NCI-H774 (cell line): ENCODE measurements at places on chromosomes 11 and 22.

- DNase-seq, result no peak
Measured at GRCh38 chr11:12769834-12770345, 95.7 kb downstream of the TEAD1 start.

GRCh38 chr11:134474070-134474860, 62.2 kb upstream of the B3GAT1 start:
- no peak for DNase-seq

- DNase-seq, result no peak
Measured at GRCh38 chr11:128481135-128481534, 106.2 kb downstream of the ETS1 start.

DNA sequence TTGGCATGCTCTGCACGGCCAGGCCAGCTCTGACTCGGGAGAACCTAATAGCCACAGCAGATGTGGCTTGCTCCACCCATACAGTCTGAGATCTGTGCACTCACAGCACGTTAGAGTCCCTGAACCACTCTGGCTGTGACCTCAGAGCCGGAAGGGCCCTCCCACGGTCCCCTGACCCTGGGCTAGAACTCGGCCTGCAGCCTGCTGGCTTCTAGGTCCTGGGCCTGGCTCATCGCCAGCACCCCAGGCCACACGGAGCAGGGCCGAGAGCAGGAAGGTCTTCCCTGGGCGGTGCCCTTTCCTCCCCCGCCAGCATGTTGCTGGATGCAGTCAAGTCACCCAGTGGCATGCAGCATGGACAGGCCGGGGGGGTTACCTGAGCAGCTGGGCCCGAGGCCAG, 35.3 kb upstream of the TTLL12 start:
- no peak for DNase-seq

DNA sequence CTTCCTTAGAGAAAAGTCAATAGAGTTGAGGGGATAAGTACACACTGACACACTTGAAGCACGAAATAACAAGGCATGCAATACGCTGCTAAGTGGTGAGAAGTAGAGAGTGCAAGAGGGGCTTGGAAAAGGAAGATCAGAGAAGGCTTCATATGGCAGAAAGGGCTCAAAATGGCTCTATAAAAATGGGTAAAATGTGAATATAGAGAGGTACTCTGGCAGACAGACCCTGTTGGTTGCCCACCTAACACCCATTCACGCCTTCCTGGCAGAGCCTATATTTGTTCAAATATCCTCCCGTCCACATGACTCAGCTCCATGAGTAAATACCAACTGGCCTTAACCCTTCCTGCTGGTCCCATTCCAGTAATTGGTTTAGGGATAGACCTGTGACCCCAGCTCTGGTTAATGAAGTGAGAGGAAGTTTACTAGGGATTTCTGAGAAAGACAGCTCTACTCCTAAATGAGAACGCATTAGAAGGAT, 38.9 kb upstream of the CCDC34 start:
- DNase-seq, result no peak

DNA sequence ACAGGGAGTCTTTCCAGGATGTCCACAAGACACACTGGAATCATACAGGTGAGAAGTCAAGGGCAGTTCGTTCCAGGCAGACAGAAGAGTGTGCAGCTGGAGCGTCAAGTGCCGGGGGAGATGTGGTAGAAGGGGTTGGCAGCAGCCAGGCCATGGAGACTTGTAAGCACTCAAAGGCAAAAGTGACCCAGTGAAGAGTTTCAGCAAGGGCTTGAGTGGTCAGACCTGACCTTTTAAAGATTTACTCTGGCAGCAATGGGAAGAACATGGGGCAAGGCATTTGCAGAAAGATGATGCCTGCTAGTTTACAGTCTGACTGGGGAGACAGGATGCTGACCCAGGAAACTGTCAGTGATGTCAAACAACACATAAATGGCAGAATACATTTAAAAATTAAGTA, 29.0 kb downstream of the P4HA3 start:
- no peak for DNase-seq

DNA sequence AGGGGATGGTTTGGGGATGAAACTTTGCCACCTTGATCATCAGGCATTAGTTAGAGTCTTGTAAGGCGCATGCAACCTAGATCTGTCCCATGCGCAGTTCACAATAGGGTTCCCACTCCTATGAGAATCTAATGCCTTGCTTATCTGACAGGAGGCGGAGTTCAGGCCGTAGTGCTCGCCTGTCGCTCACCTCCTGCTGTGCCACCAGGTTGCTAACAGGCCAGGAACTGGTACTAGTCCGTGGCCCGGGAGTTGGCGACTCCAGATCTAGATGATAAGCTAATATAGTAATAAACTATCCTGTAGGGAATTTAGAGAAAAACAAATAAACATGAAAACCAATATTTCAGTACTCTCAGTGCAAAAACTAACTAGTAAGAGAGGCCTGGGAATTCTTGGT, 155.4 kb upstream of the ANO5 start:
- no peak for DNase-seq

GRCh38 chr11:64088162-64089026, 52.7 kb downstream of the FLRT1 start:
- DNase-seq, result no peak

DNA sequence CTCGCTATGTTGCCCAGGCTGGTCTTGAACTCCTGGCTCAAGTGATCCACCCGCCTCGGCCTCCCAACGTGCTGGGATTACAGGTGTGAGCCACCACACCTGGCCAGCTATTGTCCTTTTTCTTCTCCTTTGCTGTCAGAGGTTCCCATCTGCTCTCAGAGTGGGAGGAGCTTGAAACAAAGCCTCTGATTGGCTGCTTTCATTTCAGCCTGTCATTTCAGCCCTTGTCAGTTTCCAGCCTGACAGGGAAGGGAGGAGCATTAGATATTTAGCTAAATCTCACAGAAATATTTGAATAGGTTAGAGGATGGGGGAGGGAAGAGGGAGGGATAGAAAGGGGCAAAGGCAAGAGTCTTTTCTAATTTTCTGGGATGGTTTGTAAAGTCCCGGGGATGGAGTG, 8.7 kb downstream of the SLC22A6 start:
- no peak for DNase-seq

DNA sequence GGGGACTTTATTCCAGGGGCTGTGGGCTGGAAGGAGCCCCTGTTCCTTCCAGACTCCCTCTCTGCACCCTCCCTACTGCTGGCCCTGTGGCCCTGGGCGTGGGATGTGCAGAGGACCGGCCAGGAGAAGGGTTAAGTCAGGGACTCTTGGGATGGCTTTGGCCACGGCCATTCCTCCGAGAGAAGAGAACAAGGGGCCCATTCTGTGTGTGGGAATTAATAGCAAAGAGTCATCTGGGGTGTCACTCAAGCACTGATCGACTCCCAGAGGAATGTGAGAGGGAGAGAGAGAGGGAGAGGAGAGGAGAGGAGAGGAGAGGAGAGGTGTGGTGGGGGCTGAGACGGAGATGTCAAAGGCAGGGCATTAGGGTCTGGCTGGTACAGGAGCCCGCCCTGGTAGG, 14.2 kb upstream of the SOX10 start:
- DNase-seq, result no peak

- no peak for DNase-seq
Measured at GRCh38 chr11:44643217-44643616, 77.8 kb downstream of the CD82 start.

DNA sequence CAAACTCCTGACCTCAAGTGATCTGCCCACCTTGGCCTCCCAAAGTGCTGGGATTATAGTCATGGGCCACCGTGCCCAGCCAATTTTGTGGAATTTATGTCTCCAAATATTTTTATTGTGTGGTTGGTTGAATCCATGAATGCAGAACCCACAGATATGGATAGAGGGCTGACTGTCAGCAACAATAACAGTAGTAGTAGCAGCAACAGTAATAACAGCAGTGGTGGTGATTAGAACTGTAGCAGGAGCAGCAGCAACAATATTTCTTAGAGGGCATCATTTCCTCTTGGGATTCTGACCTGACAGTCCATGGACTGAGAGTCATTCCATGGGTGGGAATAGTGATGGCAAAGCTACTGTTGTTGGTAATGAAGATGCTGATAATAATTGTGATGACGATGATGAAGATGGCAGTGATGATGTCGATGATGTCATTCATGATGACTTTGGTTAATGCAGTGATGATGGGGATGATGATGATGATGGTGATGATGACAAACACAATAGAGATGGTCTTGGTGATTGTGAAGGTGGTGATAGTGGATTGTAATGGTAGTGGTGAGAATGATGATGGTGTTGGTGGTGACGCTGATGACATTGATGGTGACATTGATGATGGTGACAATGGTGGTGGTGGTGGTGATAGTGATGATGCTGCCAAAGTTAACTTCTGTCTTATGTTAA, 13.9 kb upstream of the CD82 start:
- no peak for DNase-seq

- DNase-seq, result no peak
Measured at GRCh38 chr22:21951931-21952465, 650 bp downstream of the PPM1F start.

- DNase-seq, result no peak
Measured at GRCh38 chr11:20113149-20113438, 47.2 kb downstream of the DBX1 start.

DNA sequence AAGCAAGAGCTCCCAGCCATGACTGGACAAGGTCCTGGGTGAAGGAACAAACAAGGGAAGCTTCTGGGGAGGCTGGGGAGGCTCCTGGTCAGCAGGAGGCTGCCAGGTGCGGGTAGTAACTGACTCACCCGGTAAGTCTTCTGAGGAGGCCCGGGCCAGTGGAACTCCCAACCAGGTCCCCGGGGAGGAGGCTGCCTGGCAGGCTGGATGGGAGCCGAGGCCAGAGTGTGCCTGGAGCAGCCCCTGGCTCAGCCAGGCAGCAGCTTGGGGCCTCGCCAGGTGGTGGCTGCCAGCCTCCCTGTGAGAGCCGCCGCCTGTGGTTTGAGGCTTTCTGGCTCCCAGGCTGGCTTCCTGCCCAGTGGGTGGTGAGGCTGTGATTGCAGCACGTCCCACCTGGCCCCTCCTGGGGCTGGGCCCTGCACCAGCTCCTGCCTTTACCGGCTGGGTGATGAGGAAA, 46.2 kb downstream of the IGF2 start:
- no peak for DNase-seq

DNA sequence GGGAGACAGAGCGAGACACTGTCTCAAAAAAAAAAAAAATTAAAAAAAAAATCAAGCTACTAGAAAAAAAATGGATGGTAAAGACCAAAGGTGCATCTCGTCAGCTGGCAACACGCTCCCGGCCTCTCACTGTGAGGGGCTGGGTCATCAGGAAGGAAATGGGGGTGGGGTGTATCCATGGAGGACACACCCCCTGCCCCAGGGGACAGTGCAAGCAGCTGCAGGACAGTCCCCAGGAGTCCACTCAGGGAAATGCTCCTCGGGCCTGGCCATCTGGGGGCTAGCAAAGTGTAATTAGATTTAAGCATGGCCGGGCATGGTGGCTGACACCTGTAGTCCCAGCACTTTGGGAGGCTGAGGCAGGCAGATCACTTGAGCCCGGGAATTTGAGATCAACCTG, 23.1 kb downstream of the TTLL1 start:
- DNase-seq, result no peak

GRCh38 chr11:91997226-91997625, 227.4 kb upstream of the FAT3 start:
- no peak for DNase-seq

- no peak for DNase-seq
Measured at GRCh38 chr11:130486391-130486836, 38.0 kb downstream of the ADAMTS15 start.

- DNase-seq, result no peak
Measured at GRCh38 chr11:84685976-84686375, 941.2 kb downstream of the DLG2 start.

- no peak for DNase-seq
Measured at GRCh38 chr22:26053737-26054316, 115.4 kb upstream of the SEZ6L start.

DNA sequence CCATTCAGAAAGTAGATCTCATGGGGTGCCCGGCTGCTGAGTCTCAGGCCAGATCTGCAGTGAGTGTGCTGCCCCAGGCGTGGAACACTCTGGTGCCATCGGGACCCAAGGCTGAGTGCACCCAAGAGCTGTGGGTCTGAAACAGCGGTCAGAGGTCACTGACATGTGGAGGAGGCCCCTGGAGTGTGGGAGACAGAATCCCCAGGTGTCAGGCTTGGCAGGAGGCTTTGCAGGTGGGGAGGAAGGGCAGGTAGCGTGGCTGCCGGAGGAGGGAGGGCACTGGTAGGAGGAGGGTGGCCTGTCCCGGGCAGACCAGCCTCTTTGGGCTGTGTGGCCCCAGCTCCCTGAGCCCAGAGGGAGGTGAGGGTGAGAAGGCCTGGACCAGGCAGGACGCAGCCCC, 31.7 kb upstream of the KRTAP5-6 start:
- DNase-seq, result no peak

GRCh38 chr22:32023251-32023827, 19.7 kb upstream of the SLC5A1 start:
- DNase-seq, result no peak

GRCh38 chr11:12577725-12578644, 96.2 kb upstream of the TEAD1 start:
- no peak for DNase-seq

DNA sequence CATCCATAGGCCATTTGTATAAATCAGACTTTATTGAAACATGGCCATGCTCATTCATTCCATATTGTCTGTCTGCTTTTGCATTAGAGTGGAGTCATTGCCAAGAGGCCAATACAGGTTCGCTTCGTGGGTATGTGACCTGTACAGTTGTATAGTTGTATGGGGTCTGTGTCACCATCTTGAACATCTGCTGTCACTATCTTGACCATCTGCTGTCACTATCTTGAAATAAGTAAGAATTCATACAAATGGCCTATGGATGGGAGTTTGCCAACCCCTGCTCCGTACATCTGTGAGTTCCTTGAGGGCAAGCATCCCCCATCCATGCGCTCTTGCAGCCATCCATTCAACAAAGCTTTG, 44.4 kb upstream of the ANO1 start:
- no peak for DNase-seq

GRCh38 chr11:17076517-17077239, 789 bp downstream of the RPS13 start:
- no peak for DNase-seq

DNA sequence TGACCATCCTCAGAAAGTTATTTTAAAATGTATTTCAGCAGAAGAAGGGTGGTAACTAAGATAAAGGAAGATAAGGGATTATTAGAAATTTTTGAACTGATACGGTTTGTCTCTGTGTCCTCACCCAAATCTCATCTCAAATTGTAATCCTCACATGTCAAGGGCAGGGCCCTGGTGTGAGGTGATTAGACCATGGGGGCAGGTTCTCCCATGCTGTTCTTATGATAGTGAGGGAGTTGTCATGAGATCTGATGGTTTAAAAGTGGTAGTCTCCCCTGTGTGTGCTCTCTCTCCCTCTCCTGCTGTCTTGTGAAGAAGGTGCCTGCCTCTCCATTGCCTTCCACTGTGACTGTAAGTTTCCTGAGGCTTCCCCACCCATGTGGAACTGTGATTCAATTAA, 36.1 kb downstream of the CYP2R1 start:
- no peak for DNase-seq

- DNase-seq, result no peak
Measured at GRCh38 chr11:17905477-17905876, 107.4 kb downstream of the SERGEF start.

GRCh38 chr22:42814215-42814614, 42.9 kb downstream of the ARFGAP3 start:
- DNase-seq, result peak; percentile 39
